ENCODE measurements at places on chromosomes 1 and 21. TPM values are rescaled to one million over a fixed set of nuclear protein-coding genes. Genes with fewer than 3 reads are reported as not detected.

Gene IRF6
- total RNA-seq, result 25.0 TPM

Gene CR1L
- total RNA-seq, result 1.7 TPM

Gene CYP4A11
- not detected for total RNA-seq

Gene GPR153
- 12.2 TPM for total RNA-seq

Gene SPRR4
- not detected for total RNA-seq

Gene LIPI
- total RNA-seq, result not detected

Gene FCRL5
- total RNA-seq, result 0.11 TPM

Gene SLC16A4
- total RNA-seq, result 15.4 TPM

Gene KLHL17
- total RNA-seq, result 4.5 TPM

Gene LDLRAD1
- not detected for total RNA-seq

Gene LRRC7
- total RNA-seq, result 47.7 TPM

Gene ERICH3
- 0.79 TPM for total RNA-seq

Gene DYNLT5
- 6.8 TPM for total RNA-seq

Gene SESN2
- total RNA-seq, result 3.1 TPM

Gene LYSMD1
- total RNA-seq, result 6.8 TPM

Gene FMO3
- 0.48 TPM for total RNA-seq

All from urinary bladder (tissue), 4 donors.